ENCODE measurements at places on chromosomes 3 and 15. TPM values are rescaled to one million over a fixed set of nuclear protein-coding genes. Genes with fewer than 3 reads are reported as not detected.

DNA sequence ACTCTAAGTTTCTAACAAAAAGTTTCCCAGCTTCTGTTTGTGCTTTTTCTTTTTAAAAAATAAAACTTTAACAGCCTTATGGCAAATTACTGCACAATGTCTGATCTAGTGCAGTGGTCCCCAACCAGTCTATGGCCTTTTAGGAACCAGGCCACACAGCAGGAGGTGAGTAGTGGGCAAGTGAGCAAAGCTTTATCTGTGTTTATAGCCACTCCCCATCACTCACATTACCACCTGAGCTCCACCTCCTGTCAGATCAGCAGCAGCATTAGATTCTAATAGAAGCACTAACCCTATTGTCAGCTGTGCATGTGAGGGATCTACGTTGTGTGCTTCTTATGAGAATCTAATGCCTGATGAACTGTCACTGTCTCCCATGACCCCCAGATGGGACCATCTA is 5.6 kb downstream of the MKRN2 start:
- H3K27me3 ChIP-seq = no peaks in the 10 kb centered on the region
- no peaks in the 10 kb centered on the region for H3K36me3 ChIP-seq
- no peak overlapping the region for H3K4me3 ChIP-seq
- no peak overlapping the region for H3K27ac ChIP-seq
- peaks cover 13% of the 10 kb centered on the region for H3K4me1 ChIP-seq

DNA sequence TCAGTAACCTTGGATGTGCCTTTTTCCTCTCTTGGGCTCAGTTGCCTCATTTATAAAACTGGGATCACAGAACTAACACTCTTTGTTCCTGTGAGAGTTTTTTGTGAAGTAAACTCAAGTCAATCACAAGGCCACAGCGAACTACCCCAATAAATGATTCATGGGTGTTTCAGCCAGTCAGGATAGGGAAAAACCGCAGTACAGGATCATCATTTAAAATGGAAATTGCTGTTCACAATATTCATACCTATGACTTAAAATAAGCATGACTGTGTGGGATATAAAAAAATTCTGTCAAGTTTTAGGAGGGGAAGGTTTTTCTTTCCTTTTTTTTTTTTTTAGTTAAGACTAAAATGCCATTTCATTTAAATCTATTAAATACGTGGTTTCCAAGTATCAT is 238.1 kb downstream of the CHST2 start:
- no peak overlapping the region for H3K4me3 ChIP-seq
- no peaks in the 10 kb centered on the region for H3K36me3 ChIP-seq
- DNase-seq = no peak
- no peak overlapping the region for H3K27ac ChIP-seq

DNA sequence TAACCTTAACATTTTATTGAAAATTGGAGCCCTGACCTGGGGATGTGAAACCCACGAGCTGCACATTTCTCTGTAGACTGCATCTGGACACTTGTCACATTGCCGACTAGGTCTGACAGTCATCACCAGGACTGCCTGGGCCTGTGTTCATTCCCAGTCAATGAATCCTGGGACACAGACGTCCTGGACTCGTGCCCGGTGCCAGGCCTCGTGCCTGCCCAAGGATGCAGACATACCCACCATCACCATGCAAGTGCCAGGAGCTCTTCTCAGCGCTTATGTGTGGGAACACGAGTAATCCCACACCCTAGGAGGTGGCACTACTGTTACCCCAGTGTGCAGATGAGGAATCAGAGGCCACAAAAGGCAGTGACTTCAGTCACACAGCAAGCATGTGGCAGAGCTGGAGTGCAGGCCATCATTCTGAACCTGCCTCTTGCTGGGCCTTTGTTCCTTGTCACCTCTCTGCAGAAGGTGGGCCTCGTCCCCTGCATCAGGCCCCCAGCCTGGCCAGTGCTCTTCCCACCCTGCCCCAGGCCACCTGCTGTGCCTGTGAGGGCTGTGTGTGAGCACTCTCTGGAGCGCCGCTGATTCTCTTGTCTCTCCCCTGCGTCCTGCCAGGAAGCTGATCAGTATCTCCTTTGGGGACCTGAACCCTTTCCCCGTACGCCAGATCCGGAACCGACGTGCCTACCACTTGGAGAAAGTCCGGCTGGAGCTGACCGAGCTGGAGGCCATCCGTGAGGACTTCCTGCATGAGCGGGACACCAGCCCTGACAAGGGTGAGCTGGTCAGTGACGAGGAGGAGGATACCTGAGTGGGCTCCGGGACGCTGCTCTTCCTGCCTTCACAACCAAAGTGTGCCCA is 58.5 kb downstream of the ADAMTS7 start:
- no peaks in the 10 kb centered on the region for H3K27me3 ChIP-seq
- no peak for DNase-seq
- no peaks in the 10 kb centered on the region for H3K36me3 ChIP-seq
- peaks cover 51% of the 10 kb centered on the region for H3K4me1 ChIP-seq
- no peak overlapping the region for H3K4me3 ChIP-seq

DNA sequence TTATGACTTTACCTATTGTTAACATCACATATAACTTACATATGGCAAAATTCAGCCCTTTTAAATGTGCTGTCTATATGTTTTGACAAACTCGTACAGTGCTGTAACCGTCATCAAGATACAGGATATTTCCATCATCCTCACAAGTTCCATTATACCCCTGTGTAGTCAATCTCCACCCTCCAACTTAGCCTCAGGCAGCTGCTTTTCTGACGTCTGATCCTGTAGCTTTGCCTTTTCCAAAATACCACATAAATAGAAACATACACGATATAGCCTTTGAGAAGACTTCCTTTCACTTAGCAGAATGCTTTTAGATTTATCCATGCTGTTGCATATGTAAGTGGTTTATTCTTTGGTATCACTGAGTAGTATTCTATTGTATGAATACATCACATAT is 47.1 kb downstream of the SLC12A1 start:
- no peaks in the 10 kb centered on the region for H3K4me1 ChIP-seq
- H3K27ac ChIP-seq = no peak overlapping the region
- peak; percentile 31 for DNase-seq
- no peaks in the 10 kb centered on the region for H3K36me3 ChIP-seq
- H3K4me3 ChIP-seq = no peak overlapping the region

- no peak overlapping the region for H3K27ac ChIP-seq
- no peaks in the 10 kb centered on the region for H3K36me3 ChIP-seq
- no peak for DNase-seq
- H3K27me3 ChIP-seq = no peaks in the 10 kb centered on the region
- H3K4me1 ChIP-seq = peaks cover 7% of the 10 kb centered on the region
Observed at GRCh38 chr3:61638741-61639140, 77.4 kb downstream of the PTPRG start.

DNA sequence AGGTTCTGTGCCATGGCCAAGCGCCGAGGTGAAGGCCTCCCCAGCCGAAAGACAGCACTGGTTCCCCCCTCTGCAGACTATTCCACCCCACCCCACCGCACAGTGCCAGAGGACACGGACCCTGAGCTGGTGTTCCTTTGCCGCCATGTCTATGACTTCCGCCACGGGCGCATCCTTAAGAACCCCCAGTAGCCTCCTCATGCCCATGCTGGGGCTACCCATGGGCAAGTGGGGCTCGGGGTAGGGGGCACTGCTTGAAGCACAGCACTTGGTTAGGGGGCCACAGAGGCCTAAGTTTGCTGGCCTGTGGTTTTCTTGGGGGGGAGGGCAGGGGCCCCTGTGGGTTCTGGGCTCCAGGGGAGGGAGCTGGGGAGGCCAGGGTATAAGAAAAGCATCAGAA is 4.8 kb upstream of the CHST14 start:
- H3K27me3 ChIP-seq = no peaks in the 10 kb centered on the region
- no peak overlapping the region for H3K27ac ChIP-seq
- peaks cover 50% of the 10 kb centered on the region for H3K36me3 ChIP-seq

DNA sequence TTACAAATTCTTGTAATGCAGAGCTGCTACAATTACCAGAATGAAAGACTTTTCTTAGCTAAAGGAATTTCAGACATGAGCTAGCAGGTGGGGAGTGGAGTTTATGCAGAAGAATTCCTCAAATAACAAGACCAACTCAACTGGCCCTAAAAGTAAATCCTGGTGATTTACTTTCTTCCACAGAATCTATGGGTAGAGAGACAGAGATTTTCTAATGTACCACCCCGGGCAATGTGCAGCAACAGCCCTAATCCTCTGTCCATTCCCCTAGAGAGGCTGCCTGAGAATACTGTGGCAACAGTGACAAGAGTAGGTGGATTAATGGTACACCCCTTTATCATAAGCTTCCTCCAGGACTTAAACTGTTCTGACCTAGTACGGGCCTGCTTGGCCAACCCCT is 55.2 kb downstream of the AQR start:
- no peaks in the 10 kb centered on the region for H3K4me1 ChIP-seq
- no peaks in the 10 kb centered on the region for H3K27me3 ChIP-seq
- H3K4me3 ChIP-seq = no peak overlapping the region
- no peak overlapping the region for H3K27ac ChIP-seq
- H3K36me3 ChIP-seq = peaks cover 27% of the 10 kb centered on the region
- DNase-seq = no peak

GRCh38 chr15:76147906-76148570 is 88.3 kb downstream of the TMEM266 start:
- no peak overlapping the region for H3K27ac ChIP-seq
- H3K36me3 ChIP-seq = no peaks in the 10 kb centered on the region
- H3K4me1 ChIP-seq = peaks cover 17% of the 10 kb centered on the region
- H3K4me3 ChIP-seq = no peak overlapping the region
- peak; percentile 68 for DNase-seq

- no peaks in the 10 kb centered on the region for H3K4me1 ChIP-seq
- DNase-seq = no peak
- no peak overlapping the region for H3K4me3 ChIP-seq
Observed at GRCh38 chr3:110886222-110886893, 185.3 kb upstream of the NECTIN3 start.

DNA sequence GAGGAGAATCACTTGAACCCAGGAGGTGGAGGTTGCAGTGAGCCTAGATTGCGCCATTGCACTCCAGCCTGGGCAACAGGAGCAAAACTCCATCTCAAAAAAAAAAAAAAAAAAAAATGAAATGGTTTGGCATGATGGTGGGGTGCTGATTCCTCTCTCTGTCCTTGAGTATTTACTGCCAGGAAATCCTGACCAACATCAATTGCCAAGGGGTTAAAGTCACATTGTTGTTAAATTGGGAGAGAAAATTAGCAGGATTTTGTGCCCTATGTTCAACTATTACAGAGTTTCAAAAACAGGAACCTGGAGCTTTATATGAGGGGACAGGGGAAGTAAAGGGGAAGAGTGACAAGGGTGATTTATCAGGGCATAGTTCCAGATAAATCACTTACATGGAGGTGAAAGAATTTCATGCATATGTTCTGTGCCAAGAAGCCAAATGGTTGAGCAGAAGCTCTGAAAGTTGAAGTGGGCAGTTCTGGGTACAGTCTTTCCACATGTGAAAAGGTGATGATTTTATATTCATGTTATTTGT is 70.5 kb upstream of the TSEN2 start:
- no peak overlapping the region for H3K4me3 ChIP-seq
- no peaks in the 10 kb centered on the region for H3K4me1 ChIP-seq
- no peaks in the 10 kb centered on the region for H3K36me3 ChIP-seq
- DNase-seq = no peak

- no peak for DNase-seq
- H3K36me3 ChIP-seq = no peaks in the 10 kb centered on the region
- H3K27ac ChIP-seq = no peak overlapping the region
- no peaks in the 10 kb centered on the region for H3K4me1 ChIP-seq
- no peak overlapping the region for H3K4me3 ChIP-seq
Observed at GRCh38 chr3:3443482-3443881, 264.0 kb upstream of the CRBN start.

- no peak for DNase-seq
- H3K27ac ChIP-seq = no peak overlapping the region
- no peak overlapping the region for H3K4me3 ChIP-seq
- peaks cover 5% of the 10 kb centered on the region for H3K4me1 ChIP-seq
- H3K36me3 ChIP-seq = no peaks in the 10 kb centered on the region
Observed at GRCh38 chr15:61200626-61201025, 28.5 kb downstream of the RORA start.

- H3K36me3 ChIP-seq = peaks cover 23% of the 10 kb centered on the region
- no peaks in the 10 kb centered on the region for H3K27me3 ChIP-seq
- no peak overlapping the region for H3K4me3 ChIP-seq
- H3K27ac ChIP-seq = no peak overlapping the region
Observed at GRCh38 chr3:52355526-52355925, 39.4 kb downstream of the DNAH1 start.

DNA sequence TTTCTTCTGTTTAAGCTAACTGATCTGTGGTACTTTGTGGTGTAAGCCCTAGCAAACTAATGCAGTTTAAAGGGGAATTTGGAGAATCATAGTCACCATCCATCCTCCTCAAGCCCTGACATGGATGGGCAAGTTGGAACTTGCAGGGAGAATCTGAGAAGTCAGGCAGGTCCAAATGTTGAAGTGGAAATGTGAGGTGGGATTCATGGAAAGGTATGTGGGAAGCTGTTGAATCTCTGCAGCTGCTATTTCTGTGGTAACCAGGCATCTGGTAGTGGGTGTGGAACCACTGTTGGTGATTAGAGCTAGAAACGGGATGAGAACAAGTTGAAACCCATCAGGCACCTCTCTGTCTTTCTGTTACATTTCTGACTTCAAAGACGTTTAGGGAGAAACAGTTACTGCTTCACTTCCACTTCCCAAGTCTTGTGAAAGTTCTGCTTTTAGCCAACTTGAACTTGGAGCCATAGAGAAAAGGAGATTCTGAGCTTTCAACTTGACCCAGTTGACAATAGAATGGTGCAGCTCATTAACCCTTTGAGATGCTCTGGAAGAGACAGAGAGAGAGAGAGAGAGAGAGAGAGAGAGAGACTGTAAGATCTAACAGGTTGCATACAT is 38.1 kb upstream of the NMNAT3 start:
- H3K27ac ChIP-seq = no peak overlapping the region
- no peaks in the 10 kb centered on the region for H3K27me3 ChIP-seq
- H3K4me3 ChIP-seq = no peak overlapping the region
- peaks cover 2% of the 10 kb centered on the region for H3K4me1 ChIP-seq
- DNase-seq = no peak

- H3K36me3 ChIP-seq = peaks cover 10% of the 10 kb centered on the region
- H3K4me1 ChIP-seq = peaks cover 7% of the 10 kb centered on the region
- no peaks in the 10 kb centered on the region for H3K27me3 ChIP-seq
- H3K4me3 ChIP-seq = no peak overlapping the region
Observed at GRCh38 chr3:124653797-124654469, 76.3 kb upstream of the UMPS start.

- no peak for DNase-seq
- no peak overlapping the region for H3K4me3 ChIP-seq
- no peaks in the 10 kb centered on the region for H3K36me3 ChIP-seq
- H3K27me3 ChIP-seq = no peaks in the 10 kb centered on the region
- no peak overlapping the region for H3K27ac ChIP-seq
Observed at GRCh38 chr15:31259562-31260252, 66.9 kb upstream of the KLF13 start.

RLBP1 gene
- not detected for total RNA-seq

PRSS50 gene
- total RNA-seq = 0.09 TPM

SLCO2A1 gene
- total RNA-seq = 0.49 TPM

SLC22A13 gene
- total RNA-seq = 0.22 TPM

BFSP2 gene
- not detected for total RNA-seq

TRAIP gene
- 4.5 TPM for total RNA-seq

PIERCE2 gene
- total RNA-seq = 1.4 TPM

DYNLT2B gene
- 8.8 TPM for total RNA-seq

PPP1R14D gene
- total RNA-seq = not detected

ZBTB47 gene
- 25.9 TPM for total RNA-seq

FBXL22 gene
- 16.0 TPM for total RNA-seq

Measured in muscle of leg (tissue), 16 donors.